ENCODE measurements at places on chromosomes 16 and 17.

GRCh38 chr16:85515319-85515745 lies 97.8 kb upstream of the GSE1 start:
- no peak for DNase-seq

- DNase-seq = peak; percentile 100
These were observed 1.3 kb downstream of the SPATA2L start for GRCh38 chr16:89700100-89700648.

DNA sequence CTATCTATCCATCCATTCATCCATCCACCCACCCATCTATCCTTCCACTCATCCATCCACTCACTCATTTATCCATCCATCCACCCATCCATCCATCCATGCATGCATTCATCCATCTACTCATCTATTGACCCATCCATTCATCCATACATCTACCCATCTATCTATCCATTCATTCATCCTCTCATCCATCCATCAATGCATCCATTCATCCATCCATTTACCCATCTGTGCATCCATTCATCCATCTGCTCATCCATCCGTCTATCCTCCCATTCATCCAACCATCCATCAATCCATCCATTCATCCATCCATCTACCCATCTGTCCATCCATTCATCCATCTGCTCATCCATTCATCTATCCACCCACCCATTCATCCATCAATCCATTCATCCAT lies 224.5 kb upstream of the MAF start:
- no peak for DNase-seq

DNA sequence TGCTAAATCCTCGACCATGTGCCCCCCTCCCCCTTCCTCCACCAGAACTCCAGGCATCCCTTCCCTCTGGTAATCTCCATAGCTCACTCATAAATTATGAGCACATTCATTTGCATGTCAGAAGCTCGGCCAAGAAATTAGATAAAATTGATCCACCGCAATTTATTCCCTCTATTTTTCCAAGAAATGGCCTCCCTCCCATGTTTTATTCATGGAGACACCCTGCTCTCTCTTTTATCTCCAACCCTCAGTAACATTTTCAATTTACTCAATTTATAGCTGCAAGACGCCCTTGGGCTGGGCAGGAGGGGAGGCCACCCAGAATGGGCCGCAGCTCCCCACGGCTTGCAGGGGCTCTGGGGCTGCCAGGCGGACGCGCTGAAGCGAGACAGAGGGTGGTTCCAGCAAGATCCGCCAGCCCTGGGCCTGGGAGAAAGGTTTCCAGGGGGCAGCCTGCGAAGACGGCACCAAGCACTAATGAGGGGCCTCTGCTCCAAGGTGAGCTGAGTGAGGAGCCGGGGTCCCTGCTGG lies 54.7 kb upstream of the ZNF423 start:
- no peak for DNase-seq

DNA sequence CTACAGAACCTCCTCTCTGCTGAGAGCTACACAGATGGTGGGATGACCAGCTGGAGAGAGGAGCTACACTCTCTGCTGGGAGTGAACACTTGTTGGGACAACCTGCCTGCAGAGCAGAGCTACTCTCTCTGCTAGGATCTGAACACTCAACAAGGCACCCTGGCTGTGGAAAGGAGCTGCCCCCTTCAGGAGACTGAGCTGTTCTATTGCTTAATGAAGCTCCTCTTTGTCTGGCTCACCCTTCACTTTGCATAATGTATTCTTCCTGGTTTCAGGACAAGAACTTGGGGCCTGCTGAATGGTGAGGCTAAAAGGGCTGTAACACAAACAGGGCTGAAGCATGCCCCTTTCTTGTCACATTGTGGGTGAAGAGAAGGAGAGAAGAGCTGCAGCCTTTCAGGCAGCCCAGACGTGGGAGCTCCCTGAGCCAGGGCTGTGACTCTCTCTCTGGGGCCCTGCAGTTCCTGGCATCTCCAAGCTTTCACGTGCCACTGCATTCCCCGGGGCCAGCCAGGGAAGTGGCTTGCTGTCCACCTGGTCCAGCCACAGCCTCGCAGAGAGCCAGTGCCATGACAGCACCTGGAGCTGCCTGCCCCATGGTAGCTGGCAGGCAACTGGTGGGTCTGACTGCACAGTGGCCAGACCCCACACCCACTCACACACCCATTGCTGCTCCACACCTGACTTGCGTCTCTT lies 272.8 kb upstream of the KCNJ16 start:
- DNase-seq = peak; percentile 16

DNA sequence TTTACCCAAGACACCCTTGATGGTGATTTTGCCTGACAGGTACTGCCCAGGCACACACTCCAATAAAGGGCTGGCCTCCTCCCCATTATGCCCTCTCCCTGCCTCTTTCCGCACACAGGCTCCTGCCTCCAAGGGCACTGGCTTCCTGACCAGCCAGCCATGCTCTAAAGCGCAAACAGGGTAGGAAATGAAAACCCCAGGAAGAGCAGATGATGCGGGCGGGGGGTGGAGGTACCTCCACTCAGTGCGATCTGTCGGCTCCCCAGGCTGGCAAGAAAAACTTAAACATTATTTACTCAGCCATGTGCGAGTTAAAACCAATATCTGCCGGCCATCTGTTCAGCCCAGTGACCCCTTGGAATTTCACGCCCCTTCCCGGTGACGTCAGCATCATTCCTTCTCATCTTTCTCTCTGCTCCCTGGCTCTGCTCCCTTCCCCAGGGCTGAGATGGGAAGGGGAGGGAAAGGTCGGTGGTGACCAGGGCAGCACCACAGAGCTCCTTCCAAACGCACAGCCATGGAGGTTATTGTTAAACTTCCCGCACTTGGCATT lies 262.5 kb downstream of the CBLN1 start:
- DNase-seq = peak; percentile 79

DNA sequence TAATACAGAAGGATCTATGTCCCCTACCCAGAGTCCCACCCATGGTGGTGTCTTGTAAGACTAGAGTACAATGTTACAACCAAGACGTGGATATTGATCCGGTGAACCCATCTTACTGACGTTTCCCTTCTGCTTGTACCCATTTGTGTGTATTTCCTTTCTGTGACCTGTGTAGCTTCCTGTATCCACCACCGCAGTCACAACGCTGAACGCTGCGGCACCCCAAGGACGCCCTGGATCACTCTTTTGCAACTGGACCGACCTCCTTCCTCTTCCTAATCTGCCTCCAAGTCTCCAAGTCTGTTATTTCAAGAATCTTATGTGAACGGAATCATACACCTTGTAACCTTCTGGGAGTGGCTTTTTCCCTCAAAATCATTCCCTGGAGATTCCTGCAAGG lies 33.5 kb upstream of the CBX4 start:
- no peak for DNase-seq

DNA sequence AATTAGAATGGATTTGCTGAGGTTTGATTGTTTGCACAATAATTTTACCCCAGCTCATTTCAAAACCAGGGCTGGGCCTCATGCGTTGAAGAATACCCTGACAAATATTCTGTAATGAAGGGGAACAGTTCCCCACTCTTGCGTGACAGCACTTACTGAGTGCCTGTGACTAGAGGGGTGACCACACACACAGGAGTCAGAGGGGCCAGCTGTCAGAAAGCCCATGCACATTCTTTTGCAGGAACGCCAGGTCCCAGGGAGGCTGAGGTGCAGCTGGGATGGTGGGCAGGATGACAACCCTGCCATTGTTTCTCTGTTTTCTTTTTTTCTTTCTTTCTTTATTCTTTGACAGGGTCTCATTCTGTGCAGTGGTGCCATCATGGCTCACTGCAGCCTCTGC lies 44.6 kb downstream of the SMPD3 start:
- DNase-seq = no peak

DNA sequence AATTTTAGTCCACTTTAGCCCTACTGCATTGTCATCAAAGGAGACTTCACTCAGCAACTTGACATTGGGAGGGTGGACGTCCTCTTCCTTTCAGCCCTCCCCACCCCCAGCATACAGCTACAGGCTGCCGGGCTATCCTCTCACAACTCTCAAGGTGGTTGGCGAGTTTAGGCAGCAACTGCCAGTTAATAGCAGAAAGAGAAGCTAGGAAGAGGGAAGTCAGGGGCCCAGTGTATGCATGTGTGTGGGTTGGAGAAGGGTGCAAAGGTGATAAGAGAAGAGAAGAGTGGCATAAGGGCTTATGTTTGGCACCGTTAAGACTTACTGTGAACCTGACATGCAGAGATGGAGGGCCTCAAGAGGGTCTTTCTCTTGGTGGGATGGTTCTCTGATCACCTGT lies 31.8 kb downstream of the CCL4 start:
- no peak for DNase-seq

GRCh38 chr17:6075845-6076244 lies 5.7 kb downstream of the WSCD1 start:
- DNase-seq = no peak

DNA sequence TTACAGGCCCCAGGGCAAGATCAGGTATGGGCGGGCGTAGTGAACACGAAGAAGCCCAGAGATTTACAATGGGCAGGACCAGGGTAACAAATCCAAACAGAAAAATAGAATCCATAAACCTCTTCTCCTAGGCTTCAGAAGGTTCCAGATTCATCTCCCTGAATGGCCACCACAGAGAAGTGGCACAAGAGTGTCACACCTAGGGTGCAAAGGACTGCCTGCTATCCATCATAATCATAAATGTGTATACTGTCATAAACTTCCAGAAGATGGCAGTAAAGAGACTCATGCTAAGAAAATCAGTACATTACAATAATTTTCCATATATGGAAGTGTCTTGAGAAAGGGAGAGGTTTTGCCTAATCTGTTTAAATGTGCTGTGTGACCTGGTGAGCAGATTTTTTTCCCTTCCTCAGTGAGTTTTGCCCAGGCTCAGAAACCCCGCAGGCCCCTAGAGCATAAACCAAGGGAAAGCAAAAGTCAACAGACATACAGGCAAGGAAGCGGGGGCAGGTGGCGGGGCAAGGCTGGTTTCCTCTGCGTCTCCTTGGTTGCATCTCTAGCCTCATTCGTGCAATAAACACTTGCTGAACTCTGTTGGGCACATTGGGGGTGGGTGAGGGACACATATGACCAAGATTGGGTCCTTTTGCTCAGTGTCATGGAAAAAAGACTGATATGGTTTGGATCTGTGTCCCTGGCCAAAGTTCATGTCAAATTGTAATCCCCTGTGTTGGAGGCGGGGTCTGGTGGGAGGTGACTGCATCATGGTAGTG lies 92.0 kb upstream of the CDH5 start:
- peak; percentile 49 for DNase-seq

DNA sequence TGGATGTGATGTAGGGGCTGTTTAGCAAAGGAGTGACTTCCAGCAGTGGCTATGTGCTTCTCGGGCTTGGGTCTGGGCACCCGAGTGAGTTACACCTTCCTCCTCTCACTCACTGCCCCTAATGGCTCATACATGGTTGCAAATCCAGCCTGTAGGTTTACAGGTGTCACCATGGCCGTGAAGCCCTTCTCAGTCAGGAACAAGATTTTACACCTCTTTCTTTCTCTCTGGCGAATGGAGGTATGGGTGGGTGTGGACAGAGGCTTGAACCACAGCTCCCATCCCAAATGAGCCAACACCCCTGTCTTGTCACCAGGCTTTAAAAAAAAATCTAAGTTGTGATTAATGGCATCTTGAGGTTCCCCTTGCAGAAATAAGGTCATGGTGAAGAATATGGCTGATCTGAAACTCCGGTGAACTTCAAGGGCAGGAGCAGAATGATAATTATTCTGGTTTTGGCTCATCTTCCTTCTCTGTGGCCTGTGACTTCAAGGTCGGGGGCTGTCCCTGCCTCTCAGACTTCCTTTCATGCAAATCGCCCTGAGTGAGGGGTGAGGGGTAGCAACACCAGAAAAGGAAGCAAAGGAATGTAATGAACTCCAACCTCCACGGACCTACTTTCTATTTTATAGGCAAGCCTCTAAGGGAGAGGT lies 331.2 kb downstream of the MAF start:
- DNase-seq = no peak

- no peak for DNase-seq
These were observed 6.8 kb downstream of the MTSS2 start for GRCh38 chr16:70678898-70679670.

DNA sequence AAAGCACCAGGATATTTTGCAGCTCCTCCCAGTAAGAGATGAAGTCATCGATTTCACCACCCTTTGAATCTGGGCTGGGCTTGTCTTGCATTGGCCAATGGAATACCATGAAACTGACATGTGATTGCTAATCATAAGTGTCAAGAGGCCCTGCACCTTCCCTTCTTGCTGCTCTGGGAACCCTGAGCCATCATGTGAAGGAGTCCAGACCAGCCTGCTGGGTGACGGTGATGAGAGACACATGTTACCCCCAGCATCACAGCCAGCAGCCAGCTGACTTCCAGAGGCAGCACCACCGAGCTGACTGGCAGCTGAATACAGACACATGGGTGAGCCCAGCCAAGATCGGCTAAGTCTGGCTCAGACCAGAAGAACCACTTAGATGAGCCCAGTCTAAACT lies 43.6 kb upstream of the CACNG4 start:
- DNase-seq = no peak

DNA sequence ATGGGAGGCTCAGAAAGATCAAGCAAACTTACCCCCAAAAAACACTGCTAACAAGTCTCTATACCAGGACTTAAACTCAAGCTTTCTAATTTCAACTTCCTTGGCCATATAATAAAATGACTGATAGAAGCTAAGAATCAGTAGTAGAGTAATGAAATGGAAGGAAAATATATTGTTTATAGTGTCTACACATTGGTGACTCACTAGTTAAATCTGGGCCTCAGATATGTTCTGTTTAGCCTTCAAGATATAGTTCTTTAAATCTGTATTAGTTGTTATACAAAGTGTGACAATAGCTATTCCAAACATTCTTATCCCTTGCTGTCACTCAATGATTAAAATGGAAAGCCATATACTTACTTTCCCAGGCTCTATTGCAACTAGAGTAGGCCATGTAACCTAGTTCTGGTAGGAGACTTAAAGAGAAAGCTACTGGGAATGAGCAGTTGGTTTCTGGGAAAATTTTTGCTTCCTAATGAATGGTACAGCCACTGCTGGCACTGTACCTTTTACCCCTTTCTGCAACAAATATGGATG lies 18.3 kb downstream of the SSH2 start:
- no peak for DNase-seq

- DNase-seq = no peak
These were observed 28.7 kb downstream of the HIC1 start for GRCh38 chr17:2083613-2084035.
